ENCODE measurements at places on chromosomes 2 and 18. TPM values are rescaled to one million over a fixed set of nuclear protein-coding genes. Genes with fewer than 3 reads are reported as not detected.

PAIP2B gene
- total RNA-seq: 0.36 TPM

ONECUT2 gene
- 0.59 TPM for total RNA-seq

LTBP1 gene
- 29.1 TPM for total RNA-seq

HOXD13 gene
- 0.24 TPM for total RNA-seq

SCN3A gene
- total RNA-seq: not detected

SLC9A4 gene
- not detected for total RNA-seq

RELCH gene
- 14.7 TPM for total RNA-seq

Data from A549 treated with DMSO at 1 μM for 4 hours (cell line).